Heart left ventricle (tissue), 16 donors: ENCODE measurements at places on chromosomes 2 and 18. TPM values are rescaled to one million over a fixed set of nuclear protein-coding genes. Genes with fewer than 3 reads are reported as not detected.

GRCh38 chr2:120670371-120670770 is 65.3 kb upstream of the GLI2 start:
- DNase-seq, result no peak

- DNase-seq, result no peak
Measured at GRCh38 chr18:62318228-62319180, 6.6 kb upstream of the TNFRSF11A start.

GRCh38 chr2:132373391-132374135 is 43.0 kb upstream of the GPR39 start:
- DNase-seq, result no peak

- no peak for DNase-seq
Measured at GRCh38 chr2:222878877-222879603, 18.2 kb downstream of the ACSL3 start.

DNA sequence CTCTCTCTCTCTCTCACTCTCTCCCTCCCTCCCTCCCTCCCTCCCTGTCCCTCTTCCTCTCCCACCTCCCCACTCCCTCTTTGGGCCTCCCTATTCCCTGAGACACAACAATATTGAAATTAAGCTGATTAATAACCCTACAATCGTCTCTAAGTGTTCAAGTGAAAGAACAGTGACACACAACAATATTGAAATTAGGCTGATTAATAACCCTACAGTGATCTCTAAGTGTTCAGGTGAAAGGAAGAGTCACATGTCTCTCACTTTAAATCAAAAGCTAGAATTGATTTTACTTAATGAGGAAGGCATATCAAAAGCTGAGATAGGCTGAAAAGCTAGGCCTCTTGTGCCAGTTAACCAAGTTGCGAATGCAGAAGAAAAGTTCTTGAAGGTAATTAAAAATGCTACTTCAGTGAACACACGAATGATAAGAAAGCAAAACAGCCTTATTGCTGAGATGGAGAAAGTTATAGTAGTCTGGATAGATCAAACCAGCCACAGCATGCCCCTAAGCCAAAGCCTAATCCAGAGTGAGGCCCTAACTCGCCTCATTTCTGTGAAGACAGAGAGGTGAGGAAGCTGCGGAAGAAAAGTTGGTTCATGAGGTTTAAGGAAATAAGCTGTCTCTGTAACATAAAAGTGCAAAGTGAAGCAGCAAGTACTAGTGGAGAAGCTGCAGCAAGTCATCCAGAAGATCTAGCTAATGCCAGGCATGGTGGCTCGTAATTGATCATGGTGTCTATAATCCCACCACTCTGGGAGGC is 21.3 kb downstream of the MALT1 start:
- DNase-seq, result no peak

DNA sequence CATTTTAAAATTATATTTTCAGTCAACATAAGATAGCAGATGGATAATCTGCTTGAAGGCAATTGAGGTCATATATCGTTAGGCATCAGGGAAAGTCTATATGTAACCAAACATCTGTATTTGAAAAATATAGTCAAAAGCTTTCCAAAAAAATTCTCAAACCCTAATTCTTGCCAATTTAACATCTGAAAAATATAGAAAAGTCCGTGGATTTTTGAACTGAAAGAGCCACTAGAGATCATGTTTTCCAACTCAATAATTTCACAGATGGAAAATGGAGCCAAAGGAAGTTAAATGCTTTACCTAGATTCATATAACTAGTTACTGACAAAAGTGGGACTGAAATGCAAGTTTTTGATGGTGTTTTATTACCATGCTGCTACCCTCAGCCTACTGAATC is 185.1 kb upstream of the ZNF804A start:
- DNase-seq, result no peak

GRCh38 chr2:153873052-153874048 is 1.6 kb downstream of the GALNT13 start:
- DNase-seq, result no peak

DNA sequence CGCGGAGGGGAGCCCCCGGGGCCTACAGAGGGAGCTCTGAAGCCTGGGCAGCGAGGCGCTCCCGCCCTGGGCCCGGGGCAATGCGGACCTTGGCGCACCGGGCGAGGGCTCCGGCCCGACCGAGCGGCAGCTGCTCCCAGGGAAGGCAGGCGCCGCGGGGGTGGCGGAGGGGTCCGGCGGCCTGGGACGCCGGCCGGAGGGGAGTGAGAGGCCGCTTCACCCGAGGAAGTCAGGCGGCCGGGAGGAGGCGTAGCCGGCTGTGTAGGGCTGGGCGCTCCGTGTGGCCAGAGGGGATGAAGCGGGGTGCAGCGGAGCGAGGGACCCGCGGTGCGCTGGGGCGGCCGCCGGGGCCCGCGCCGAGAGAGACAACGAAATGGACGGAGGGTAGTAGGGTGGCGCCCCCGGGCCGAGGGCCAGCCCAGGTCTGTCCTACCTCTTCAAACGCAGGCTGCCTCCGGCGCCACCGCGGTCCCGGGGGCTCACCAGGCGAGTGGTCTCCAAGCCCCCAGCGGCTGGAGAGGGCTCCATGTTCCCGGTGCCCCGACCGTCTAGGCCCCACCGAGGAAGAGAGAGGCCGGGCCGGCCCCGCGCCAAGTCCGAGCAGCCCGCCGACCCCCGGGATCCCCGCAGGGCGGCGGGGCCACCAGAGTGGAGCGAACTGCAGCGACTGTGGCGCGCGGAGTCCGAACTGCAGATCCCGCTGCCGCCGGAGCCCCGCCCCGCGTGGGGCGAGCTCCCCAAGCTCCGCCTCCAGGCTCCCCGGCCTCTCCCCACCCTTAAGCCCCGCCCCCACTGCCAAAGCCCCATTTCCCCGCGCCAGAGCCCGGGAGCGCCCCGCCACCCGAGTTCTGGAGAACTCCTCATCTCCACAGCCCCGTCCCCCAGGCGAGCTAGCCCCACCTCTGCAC is at the start of gene SLC30A3:
SLC30A3 (minus strand) TSS at position 669 of the 908 bp plus-strand sequence; CDS start at position 528, 141 bp downstream.
- DNase-seq, result peak; percentile 75

DNA sequence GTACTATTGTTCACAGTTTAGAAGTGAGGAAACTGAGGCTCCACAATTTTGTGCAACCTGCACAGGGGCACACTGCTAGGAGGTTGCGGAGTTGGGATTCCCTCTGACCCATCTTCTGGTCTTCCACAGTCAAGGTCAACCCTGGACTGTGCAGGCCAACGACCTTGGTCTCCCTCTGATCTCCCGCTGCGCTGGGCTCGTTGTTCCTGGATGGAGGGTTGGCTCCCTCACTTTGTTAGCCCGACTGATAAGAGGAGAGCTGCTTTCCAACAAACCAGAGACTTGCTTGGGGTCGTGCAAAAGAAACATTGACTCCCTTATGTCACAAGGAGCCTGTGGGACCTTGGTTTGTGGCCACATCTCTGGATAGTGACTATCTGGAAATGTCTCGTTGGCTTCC is 187.6 kb downstream of the MYCN start:
- no peak for DNase-seq

GRCh38 chr2:144376460-144376859 is 143.5 kb downstream of the ZEB2 start:
- DNase-seq, result no peak

DNA sequence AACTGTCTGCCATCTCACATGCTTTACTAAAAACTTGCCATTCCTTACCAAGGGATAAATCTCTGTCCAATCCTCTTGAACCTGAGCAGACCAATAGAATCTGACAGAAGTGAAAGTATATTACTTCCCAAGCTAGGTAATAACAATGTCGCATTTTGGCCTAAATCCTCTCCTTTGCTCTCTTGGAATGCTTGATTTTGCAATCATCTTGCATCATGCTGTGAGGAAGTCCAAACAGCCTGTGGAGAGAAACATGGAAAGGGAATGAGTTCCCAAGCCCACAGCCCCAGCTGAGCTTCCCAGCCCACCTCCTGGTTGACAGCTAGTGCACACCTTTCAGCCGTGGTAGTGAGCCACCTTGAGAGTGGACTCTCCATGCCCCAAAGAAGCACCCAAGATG is 540.6 kb downstream of the STK39 start:
- DNase-seq, result no peak

DNA sequence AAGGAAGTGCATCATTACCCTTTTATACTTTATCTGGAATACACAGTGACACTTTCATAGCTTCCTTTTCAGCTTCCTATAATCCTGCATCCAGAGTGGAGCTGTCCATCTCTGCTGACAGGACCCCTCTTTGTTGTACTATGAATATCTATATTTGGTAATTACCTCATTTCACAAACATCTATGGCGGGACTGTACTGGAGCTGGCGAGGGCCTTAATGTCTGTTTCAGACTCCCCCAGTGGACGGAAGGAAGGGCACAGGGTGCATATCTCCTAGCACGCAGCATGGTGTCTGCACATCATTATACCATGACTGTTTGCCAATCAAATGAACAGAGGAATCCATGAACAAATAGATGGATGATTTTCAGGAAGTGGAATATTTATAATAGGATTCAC is 142.3 kb downstream of the SOX11 start:
- no peak for DNase-seq

- no peak for DNase-seq
Measured at GRCh38 chr2:22843919-22844537, 541.0 kb upstream of the KLHL29 start.

DNA sequence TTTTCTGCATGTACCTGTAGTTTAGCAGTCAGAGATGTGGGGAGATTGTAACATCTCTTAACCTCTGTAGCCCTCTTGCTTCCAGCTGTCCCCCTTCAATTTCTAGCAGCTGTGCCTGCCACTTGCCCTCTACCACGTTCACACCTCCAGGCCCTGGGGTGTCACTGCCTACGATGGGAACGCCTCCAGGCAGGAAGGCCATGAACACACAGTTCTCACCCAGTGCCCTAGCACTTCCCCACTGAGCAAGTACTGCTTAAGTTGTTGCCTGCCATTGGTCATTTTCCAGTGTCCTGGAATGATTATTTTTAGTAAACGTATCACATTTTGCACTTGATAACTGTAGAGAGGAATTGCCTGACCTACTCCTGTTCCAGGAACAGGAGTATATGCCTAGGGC is 77.1 kb upstream of the B3GNT7 start:
- DNase-seq, result peak; percentile 54

DNA sequence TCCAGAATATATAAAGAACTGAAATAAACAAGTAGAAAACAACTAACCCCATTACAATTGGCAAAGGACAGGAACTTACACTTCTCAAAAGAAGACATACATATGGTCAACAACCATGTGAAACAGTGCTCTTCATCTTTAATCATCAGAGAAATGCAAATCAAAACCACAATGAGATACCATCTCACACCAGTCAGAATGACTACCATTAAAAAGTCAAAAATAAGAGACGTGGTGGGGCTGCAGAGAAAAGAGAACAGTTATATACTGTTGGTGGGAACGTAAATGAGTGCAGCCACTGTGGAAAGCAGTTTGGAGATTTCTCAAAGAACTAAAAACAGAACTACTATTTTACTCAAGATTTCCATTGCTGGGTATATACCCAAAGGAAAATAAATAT is 1696.3 kb upstream of the TMEFF2 start:
- no peak for DNase-seq

- DNase-seq, result no peak
Measured at GRCh38 chr2:151840216-151841046, 12.2 kb upstream of the ARL5A start.

GRCh38 chr2:96679848-96680247 is 37.3 kb downstream of the FER1L5 start:
- DNase-seq, result no peak

- no peak for DNase-seq
Measured at GRCh38 chr18:55106466-55106865, 147.2 kb upstream of the CCDC68 start.

DNA sequence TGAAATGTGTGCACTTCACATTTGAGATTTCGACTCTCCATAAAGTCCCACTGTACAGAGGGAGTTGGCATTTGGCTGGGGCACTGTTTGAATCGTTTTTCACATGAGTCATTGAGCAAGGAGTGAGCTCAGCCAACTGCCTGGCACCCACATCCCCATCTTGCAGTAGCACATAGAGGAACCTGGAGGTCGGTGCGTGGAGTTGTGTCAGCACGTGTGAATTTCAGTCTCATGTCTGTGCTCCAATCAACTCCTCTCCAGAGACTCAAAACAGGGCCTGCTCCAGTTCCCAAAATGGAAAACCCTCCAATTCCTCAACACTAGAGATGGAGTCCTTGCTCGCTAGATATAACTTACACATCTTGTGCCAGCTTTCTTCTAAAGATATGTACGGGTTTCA is 126.8 kb upstream of the CAPN13 start:
- no peak for DNase-seq

GRCh38 chr2:241898463-241899270 is 29.1 kb downstream of the RTP5 start:
- peak; percentile 26 for DNase-seq

- no peak for DNase-seq
Measured at GRCh38 chr18:41618147-41618546, 336.9 kb upstream of the PIK3C3 start.

- no peak for DNase-seq
Measured at GRCh38 chr18:9951022-9951859, 37.4 kb downstream of the VAPA start.

- DNase-seq, result no peak
Measured at GRCh38 chr18:58633874-58634273, 5.0 kb upstream of the ALPK2 start.

DNA sequence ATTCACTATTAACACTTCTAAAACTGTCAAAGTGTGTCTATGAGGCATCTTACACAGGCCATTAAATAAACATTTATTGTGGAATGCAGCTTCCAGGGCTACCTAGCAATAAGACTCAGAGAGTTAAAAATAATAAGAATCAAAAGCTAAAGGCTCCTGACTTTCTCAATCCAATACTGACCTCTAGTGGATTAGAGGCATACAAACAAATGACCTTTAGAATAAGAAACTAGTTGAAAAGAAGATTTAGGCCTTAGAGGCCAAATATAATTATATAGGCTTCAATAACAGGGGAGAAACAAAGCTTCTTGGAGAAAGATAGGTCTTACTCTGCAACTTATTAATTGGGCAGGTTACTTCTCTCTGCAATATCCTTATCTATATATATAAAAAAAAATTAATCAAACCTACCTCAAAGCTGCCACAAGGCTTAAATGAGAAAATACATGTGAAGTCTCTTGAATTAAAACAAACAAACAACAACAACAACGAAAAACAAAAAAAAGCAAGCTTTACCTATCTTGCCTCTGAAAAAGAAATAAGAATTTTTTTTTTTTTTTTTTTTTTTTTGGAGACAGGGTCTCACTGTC is 246.1 kb downstream of the EXOC6B start:
- no peak for DNase-seq

The TGFA gene
- 1.1 TPM for total RNA-seq

The IL1R2 gene
- total RNA-seq, result not detected

The IRS1 gene
- 17.7 TPM for total RNA-seq

The APOB gene
- total RNA-seq, result 11.9 TPM

The AKAIN1 gene
- total RNA-seq, result not detected

The IL36RN gene
- not detected for total RNA-seq

The INPP5D gene
- total RNA-seq, result 13.9 TPM

The LOXHD1 gene
- total RNA-seq, result 1.3 TPM
